8988T (cell line): ENCODE measurements at places on chromosomes 4 and X.

GRCh38 chrX:108036298-108036973, 8.4 kb upstream of the VSIG1 start:
- no peak for DNase-seq

GRCh38 chr4:110595583-110595982, 27.3 kb downstream of the PITX2 start:
- DNase-seq: no peak

GRCh38 chrX:76893930-76894329, 466.4 kb downstream of the MAGEE1 start:
- no peak for DNase-seq

GRCh38 chr4:27873596-27873995, 1013.0 kb downstream of the STIM2 start:
- no peak for DNase-seq

GRCh38 chr4:76017056-76017686, 6.1 kb downstream of the CXCL10 start:
- no peak for DNase-seq
